Stimulated activated CD4-positive, alpha-beta T cell treated with anti-CD3 and anti-CD28 coated beads, Interleukin-2, amount 100 ng/mL, for 24 hours (primary cell): ENCODE measurements at places on chromosomes 2 and 18.
A peak's percentile ranks its signal among the peaks of the same experiment; 100 is the strongest.

GRCh38 chr2:74740395-74740740 lies 86.3 kb downstream of the SEMA4F start:
- DNase-seq: no peak

GRCh38 chr2:224449212-224450147 lies 47.6 kb upstream of the FAM124B start:
- DNase-seq: no peak

DNA sequence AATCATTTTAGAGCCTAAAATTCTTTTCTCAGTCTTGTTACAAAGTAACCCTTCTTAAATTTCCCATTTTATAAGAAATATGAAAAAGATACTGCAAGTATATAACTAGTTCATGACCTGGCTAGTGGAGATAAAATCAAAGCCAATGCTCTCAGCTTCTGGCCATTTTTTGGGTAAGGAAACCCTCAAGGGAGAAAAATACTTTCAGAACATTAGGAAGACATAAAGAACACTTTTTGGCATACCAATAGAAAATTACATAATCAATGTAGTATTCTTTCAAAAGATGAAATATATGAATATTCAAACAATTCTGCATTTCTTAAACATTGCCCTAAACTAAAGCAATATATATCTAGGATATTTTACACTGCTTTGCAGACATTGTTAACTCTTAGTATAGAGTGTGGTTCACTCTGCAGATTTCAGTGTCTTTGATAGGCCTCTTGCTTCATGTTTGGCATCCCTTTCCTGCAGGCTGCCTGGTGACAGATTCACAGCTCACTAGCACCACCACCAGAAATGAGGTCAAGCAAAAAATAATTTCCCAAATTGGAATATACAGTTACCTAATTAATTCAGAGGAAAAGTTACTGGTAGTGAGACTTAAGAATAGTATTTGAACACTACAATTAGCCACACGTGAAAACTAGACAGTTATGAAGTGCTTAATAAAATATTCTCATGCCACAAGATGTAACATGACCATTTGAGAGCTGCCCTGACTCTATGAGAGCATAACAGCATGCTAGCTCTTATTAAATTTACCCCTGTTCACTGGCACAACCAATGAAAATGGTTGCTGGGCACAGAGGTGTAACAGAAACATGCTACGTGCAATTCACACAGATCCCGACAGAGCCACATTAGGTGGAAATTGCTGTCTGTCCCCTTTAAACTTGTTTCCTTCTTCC lies 36.0 kb downstream of the PAIP2B start:
- no peak for DNase-seq

GRCh38 chr2:236259371-236259770 lies 4.8 kb downstream of the ASB18 start:
- no peak for DNase-seq

- DNase-seq: peak; percentile 47
These were observed 657 bp downstream of the ARL6IP6 start for GRCh38 chr2:152718909-152719645.

DNA sequence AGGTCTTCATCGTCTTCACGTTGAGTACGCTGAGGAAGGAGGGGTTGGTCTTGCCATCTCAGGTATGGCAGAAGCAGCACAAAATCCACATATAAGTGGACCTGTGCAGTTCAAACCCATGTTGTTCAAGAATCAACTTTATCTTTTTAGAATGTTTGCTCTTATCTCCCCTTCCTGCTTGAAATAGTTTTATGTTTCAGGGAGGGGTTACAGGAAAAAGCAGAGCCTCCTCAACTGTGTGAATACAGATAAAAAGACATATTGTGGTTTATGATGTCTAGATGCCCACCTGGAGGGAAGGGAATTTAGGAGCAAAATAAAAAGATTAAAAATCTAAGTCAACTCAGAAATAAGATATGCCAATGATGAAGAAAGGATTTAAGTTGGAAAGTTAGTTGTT lies 75.9 kb downstream of the VRK2 start:
- DNase-seq: no peak

DNA sequence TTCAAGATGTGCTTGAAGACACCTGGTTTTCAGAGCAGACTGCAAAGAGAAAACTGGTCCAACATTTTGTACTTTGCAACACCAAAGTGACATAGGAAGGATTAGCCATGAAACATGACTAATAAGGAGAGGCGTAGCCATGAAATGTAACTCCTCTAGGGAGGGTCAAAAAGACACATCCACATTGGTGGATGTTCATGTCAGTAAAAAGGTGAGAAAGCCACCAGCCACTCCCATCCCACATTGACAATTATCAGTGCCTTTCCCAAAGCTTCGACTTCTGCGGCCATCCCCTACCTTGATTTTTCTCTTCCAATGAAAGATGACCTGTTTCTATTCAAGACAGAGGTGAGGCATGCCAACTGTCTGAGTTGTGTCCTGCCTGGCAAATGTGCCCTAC lies 223.2 kb downstream of the ALK start:
- DNase-seq: no peak

DNA sequence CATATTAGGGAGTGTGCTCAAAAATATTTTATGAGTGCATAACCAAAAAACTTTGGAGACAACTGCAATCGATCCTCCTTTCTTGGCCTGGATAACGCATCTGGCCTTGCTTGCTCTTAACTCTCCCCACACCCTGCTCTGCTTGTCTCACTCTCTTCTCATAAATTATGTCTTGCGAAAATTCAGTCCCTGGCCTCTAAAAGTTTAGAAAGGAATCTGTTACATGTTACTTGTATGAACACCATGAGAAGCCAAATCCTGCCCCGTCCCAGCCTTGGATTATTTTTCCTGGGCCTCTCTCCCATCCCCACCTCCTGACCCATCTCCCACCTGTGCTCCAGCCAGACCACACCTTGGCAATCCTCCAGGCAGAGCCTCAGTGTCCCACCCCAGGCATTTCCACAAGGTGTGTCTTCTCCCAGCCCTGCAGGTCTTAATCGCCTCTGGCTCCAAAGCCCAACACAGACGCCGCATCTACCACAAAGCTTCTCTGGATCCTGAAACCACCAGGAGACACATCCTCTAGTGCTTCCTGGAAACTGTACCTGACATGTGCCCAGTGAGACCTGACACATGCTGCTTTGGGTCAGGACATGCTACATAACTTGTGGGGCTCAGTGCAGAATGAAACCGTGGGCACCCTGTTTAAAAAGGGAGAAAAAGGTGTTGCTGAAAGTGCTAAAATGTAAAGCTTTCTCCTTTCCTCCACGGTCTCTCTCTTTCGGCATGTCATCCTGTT lies 99.6 kb upstream of the ST3GAL5 start:
- no peak for DNase-seq

DNA sequence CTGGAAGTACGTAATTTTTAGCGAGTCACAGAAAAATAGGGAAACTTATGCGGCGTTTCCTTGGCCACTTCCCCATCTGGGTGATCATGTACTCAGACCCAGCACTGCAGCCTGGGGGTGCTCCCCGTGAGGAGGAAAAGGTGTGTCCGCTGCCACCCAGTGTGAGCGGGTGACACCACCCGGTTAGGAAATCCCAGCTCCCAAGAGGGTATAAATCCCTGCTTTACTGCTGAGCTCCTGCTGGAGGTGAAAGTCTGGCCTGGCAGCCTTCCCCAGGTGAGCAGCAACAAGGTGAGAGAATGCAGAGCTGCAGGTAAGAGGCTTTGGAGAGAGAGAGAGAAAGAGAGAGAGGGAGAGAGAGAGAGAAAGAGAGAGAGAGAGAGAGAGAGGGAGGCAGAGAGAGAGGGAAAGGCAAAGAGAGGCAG lies at the start of gene IL1R2:
Gene IL1R2, plus strand, starts transcription at position 240 of the 425 bp plus-strand sequence. CDS start 16,616 bp downstream, outside the sequence.
- DNase-seq: no peak

GRCh38 chr2:231222318-231223000 lies 24.0 kb downstream of the ARMC9 start:
- no peak for DNase-seq

DNA sequence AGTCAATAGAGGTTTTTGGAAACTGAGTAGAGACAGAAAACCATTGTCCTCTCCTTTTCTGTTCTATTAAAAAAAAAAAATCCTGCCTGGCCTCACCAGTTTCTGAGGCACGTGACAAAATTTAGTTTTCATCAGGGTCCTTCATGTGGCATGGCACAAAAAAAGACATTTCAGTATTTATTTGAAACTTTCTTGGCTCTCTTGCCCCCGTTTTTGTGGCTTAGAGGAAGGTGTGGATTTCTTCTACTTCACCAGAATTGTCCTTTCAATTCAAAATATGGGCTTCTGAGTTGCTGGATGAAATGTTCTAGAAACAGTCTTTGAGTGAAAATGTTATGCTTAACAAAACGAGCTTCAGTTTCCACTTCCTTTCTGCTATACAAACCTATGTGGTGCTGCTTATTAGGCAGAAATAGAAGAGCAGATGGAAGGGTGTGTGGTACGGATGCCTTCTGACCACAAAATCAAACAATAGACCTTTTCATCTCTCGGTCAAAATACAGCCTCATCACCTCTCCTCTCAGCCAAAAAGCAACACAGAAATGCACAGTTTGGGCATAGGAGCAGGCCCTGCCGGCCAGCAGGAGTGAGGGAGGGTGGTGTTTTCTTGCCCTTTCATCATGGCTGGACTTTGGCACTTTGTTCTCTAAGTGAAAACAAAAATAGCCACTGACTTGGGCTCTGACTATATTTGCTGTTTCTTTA lies 89.2 kb downstream of the SH3RF3 start:
- no peak for DNase-seq

- DNase-seq: no peak
These were observed 144.3 kb downstream of the C1D start for GRCh38 chr2:67918471-67918870.

- DNase-seq: no peak
These were observed 108.1 kb downstream of the XRCC5 start for GRCh38 chr2:216216951-216217903.

GRCh38 chr2:216235462-216235861 lies 126.3 kb downstream of the XRCC5 start:
- DNase-seq: no peak

GRCh38 chr18:31419457-31419932 lies 28.0 kb upstream of the DSG3 start:
- DNase-seq: no peak

- DNase-seq: no peak
These were observed 332.4 kb downstream of the GULP1 start for GRCh38 chr2:188623995-188624643.

DNA sequence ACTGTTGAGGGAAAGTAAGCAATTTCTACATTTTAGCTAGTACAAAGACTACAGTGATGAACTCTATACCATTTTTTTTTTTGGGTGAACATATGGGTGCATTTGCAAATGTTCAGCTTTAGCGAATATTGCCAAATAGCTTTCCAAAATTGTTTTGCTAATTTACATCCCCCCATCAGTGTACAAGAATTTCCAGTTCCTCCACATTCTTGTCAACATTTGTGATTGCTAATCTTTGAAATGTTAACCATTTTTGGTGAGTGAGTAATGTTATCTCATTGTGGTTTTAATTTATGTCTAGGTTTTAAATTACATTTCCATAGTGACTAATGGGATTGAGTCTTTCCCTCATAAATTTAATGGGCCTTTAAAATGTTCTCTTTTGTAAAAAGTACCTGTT lies 16.4 kb upstream of the CNRIP1 start:
- DNase-seq: no peak

GRCh38 chr2:99881901-99882591 lies 260.3 kb downstream of the AFF3 start:
- DNase-seq: no peak

GRCh38 chr2:225140723-225141122 lies 98.5 kb upstream of the DOCK10 start:
- no peak for DNase-seq

DNA sequence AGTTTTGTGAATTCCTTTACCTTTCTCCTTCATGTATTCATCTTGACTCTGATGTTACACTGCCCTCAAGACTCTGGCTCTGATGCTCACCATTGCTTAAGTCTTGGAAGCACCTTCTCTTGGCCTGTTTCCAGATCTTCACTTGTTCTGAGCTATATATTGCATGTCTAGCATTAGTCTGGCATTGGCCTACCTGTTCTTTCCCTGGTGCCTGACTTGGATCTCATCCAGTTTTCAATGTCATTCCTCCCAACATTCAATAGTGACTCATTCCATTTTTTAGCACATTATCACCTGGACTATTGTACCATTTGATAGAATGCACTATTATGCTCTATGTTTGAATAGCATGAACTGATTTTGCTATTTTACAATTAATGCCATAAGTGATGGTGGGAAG lies 127.3 kb upstream of the NYAP2 start:
- DNase-seq: no peak

- DNase-seq: no peak
These were observed 121.5 kb upstream of the NABP1 start for GRCh38 chr2:191556463-191556862.

DNA sequence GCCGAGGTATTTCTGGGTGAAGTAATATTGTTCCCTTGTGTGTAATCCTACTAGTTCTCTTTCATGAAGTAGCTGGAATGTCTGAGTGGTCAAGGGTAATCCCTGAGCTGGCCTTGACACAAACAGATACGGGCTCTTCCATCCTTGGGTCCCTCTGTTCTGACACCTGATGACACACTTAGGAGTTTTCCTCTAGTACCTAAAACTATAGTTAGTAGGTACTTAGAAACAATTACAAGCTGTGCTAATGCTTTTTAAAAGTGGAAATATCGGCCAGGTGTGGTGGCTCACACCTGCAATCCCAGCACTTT lies 59.2 kb upstream of the IL1R1 start:
- peak; percentile 41 for DNase-seq

- DNase-seq: peak; percentile 22
These were observed 3.5 kb downstream of the YWHAQ start for GRCh38 chr2:9627310-9627709.

DNA sequence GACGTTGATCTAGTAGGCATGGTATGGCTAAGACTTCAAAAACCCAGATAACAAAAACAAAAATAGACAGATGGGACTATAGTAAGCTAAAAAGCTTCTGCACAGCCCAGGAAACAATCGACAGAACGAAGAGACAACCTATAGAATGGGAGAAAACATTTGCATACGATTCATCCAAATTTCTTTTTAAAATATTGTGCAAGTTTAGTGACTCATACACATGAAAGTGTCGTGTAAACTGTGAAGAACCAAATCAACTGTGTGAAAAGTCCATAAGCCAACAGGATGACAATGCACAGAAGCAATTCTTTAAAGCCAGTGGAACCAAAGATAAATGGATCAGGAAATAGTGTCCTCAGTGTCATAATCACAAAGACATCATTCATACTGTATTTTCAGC lies 671.1 kb downstream of the RNF144A start:
- no peak for DNase-seq

GRCh38 chr2:26068602-26069298 lies 34.9 kb downstream of the RAB10 start:
- peak; percentile 45 for DNase-seq

DNA sequence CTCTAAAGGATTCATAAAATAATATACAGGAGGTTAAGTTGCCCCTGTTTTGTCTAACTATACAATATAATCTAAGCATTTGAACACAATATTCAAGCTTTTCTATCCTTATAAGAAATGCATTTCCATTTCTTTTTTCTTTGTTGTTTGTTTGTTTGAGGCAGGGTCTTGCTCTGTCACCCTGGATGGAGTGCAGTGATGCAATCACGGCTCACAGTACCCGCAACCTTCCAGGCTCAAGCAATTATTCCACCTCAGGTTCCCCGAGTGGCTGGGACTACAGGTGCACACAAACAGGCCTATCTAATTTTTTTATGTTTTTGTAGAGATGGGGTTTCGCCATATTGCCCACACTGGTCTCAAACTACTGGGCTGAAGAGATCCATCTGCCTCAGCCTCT lies 307.8 kb downstream of the ZNF804A start:
- DNase-seq: no peak
